ENCODE measurements at places on chromosomes 16 and 17.

- DNase-seq = no peak
These were observed 19.3 kb downstream of the MFSD11 start for GRCh38 chr17:76757256-76757655.

DNA sequence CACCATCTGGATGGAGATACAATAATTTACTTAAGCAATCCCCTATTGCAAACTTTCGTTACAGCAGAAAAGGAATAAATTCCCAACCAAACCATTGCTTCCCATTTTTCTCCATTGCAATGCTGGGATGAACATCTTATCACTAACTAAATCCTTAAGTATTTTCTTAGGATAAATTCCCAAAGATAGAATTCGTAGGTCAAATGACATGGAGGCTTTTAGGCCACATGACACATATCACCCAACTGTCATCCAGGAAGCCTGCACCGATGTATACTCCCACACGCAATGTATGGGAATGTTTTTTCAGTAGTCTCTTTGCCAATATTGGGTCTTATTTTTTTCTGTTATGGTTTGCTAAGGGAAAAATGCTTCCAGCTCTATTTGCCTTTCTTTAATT, 1.6 kb upstream of the TLCD2 start:
- DNase-seq = no peak

DNA sequence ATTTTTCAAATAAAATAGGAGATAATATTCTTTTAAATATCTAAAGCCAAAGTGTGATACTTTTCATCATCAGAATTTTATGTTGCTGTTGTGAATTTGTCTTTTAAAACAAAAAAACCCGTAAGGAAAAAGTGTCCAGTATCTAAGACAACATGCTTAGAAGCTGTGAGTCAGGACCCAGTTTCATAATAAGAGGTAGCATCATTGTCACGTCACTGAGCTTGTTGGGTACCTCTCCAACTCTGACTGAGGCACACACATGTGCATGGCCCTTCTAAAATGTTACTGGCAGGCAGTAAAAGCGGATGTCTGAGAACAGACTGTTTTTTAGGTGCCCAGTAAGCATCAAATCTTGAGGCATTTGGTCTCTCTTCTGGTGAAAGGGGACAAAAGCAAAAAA, 2.5 kb downstream of the CIAPIN1 start:
- DNase-seq = no peak

GRCh38 chr17:55448681-55449080, 27.0 kb upstream of the MMD start:
- no peak for DNase-seq

DNA sequence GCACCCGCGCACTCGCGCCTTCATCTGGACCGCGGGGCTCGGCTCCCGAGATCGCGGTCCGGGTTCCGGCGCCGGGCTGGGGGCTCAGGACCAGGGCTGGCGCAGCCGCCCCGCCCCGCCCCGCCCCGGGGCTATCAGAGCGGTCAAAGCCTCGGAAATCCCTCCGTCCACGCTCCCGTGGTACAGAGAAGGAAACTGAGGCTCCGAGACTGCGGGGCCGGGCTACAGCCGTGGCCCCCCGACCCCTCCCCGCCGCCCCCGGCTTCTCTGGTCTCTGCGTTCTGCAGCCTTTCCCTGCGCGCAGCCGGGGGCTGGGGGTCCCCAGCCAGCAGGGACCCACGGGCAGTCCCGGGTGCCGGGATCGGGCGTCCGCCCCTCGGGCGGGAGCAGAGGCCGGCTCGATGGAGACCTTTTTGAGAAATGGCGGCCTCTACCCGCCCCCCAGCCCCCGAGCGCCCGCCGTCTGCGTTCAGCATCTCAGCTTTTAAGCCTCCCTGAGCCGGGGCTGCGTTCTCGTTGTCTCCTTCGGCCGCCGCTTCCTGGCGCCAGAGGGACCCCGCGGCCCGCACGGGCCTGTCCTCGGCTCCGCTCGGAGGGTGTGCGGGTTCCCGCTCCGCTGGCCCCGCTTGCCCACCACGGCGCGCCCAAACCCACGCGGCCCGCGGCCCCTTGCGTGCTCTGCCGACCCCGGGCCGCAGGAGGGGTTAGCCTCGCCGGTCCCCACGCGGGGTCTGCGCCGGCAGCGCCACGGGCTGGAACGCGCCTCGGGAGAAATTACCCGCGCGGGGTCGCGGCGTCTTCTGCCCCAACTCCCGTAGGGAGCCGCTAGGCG, 1.5 kb upstream of the NPTX1 start:
- no peak for DNase-seq

- DNase-seq = no peak
These were observed 85.0 kb downstream of the GRIN2A start for GRCh38 chr16:10097271-10097670.

GRCh38 chr16:77785373-77785764, 3.0 kb upstream of the VAT1L start:
- DNase-seq = no peak

- no peak for DNase-seq
These were observed 29.2 kb downstream of the SNX20 start for GRCh38 chr16:50651835-50652438.

Measured in stimulated activated CD8-positive, alpha-beta memory T cell treated with anti-CD3 and anti-CD28 coated beads, Interleukin-15, amount 100 ng/mL, for 24 hours (primary cell).